ENCODE measurements at places on chromosomes 5 and 9.

DNA sequence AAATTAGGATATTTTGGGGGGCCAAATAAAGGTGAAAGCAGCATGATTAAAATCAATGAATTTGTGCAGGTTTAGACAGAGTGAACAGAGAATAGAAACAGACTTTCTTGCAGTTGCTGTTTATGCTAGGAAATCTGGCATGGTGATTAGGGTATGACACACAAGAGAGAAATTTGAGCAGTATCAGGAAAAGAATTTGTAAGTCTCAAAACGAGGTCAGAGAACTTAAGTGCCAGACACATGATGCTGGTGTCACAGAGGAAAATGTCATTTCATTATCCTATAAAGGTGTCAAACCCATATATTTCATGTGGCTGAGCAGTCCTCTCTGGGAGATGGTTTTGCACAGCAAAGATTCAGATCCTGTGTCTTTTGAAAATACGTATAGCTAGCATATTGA, 15.7 kb downstream of the LVRN start:
- no peak for DNase-seq

DNA sequence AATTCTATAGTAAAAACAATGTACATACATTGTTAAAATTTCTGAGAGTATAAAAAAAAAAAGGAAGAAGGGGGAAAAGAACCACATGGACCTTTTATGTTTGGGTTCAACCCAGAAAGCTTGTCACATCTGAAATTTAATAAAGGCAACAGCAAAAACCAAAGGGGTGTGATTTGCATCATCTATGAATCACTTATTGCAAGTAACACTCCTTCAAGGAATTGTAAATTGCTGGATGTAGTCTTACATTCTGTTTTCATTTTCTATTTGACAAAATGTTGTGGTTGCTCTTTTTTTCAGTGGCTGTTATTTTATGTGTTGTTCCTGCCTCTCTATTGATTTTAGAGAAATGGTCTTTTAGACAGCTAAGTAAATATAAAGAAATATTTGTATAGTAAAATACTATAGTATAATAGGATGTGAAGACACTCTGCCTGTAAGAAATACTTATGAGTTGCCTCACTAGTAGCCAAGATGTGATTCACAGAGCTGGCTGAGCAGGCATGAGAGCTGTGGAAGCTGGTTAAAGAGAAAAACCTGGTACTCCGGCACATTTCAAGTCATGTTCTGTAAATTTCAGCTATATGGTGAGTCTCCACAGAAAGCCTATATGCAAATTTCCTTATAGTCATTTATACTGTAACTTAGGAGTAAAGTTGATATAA, 131.1 kb upstream of the CNTLN start:
- no peak for DNase-seq

GRCh38 chr9:125146247-125146646, 2.9 kb upstream of the SCAI start:
- no peak for DNase-seq

- no peak for DNase-seq
These were observed 10.5 kb downstream of the IL12B start for GRCh38 chr5:159319832-159320231.
